ENCODE measurements at places on chromosomes 2 and 18. TPM values are rescaled to one million over a fixed set of nuclear protein-coding genes. Genes with fewer than 3 reads are reported as not detected.

The PKDCC gene
- total RNA-seq: not detected

The SLC16A14 gene
- 0.60 TPM for total RNA-seq

The NT5DC4 gene
- not detected for total RNA-seq

The XDH gene
- total RNA-seq: not detected

The ANKRD62 gene
- not detected for total RNA-seq

The TTR gene
- total RNA-seq: not detected

The CDH19 gene
- not detected for total RNA-seq

The GYPC gene
- total RNA-seq: 152 TPM

The RAB6C gene
- not detected for total RNA-seq

The ZC3H6 gene
- 33.3 TPM for total RNA-seq

The SOWAHC gene
- not detected for total RNA-seq

The STARD6 gene
- total RNA-seq: not detected

The FHL2 gene
- not detected for total RNA-seq

The EFHD1 gene
- total RNA-seq: 4.3 TPM

The FAP gene
- total RNA-seq: not detected

The ACADL gene
- not detected for total RNA-seq

The ASXL3 gene
- not detected for total RNA-seq

The CYS1 gene
- total RNA-seq: not detected

The APOB gene
- not detected for total RNA-seq

The DNAH7 gene
- total RNA-seq: not detected

The CRYBA2 gene
- not detected for total RNA-seq

The GRP gene
- not detected for total RNA-seq

The STPG4 gene
- total RNA-seq: 1.0 TPM

The NMUR1 gene
- not detected for total RNA-seq

The DSG1 gene
- total RNA-seq: not detected

The MLPH gene
- total RNA-seq: not detected

The DLX1 gene
- total RNA-seq: not detected

The DPP4 gene
- 23.4 TPM for total RNA-seq

The PARD6G gene
- 0.34 TPM for total RNA-seq

The SLC8A1 gene
- total RNA-seq: 0.34 TPM

The RBBP8 gene
- 2.3 TPM for total RNA-seq

The CTAGE1 gene
- not detected for total RNA-seq

The CAVIN2 gene
- not detected for total RNA-seq

The EVA1A gene
- total RNA-seq: not detected

The SIX3 gene
- not detected for total RNA-seq

The MYO3B gene
- not detected for total RNA-seq

The MC5R gene
- not detected for total RNA-seq

The RESP18 gene
- total RNA-seq: not detected

The RHOB gene
- 21.5 TPM for total RNA-seq

The HAAO gene
- 0.80 TPM for total RNA-seq

The MC4R gene
- not detected for total RNA-seq

The SP5 gene
- total RNA-seq: not detected

The UPP2 gene
- not detected for total RNA-seq

The TNFAIP6 gene
- total RNA-seq: not detected

The SERPINB5 gene
- total RNA-seq: not detected

All from naive thymus-derived CD8-positive, alpha-beta T cell (primary cell).